ENCODE measurements at places on chromosomes 3 and 15.
A peak's percentile ranks its signal among the peaks of the same experiment; 100 is the strongest.

- no peak for DNase-seq
These were observed 57.7 kb downstream of the IGF2BP2 start for GRCh38 chr3:185767002-185767688.

DNA sequence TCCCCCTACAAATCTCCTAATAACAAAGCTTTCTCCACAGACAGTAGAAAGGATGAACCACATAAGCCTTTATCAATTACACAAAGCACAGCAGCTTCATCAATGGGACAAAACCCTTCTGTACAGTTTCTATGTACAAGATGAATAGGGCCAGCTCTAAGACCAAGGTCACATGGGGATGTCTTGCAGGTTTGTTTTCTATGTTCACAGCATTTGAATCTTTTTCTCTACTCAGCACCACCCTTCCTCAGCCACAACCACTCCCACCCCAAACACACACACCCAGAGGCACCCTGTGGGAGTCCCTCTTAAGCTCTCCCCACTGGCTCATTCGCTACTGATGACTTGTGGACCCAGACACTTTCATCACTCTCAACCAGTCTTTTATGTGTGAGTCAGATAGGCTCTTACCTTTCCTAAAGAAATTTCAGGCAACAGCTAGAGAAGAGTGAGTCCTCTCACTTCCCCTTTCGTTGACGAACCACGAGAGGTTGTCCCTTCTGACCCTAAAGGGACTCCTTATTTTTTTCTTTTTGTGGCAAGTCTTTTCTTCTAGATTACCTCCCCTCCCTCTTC, 57.9 kb downstream of the ARHGAP31 start:
- no peak for DNase-seq

- DNase-seq: no peak
These were observed 116.3 kb downstream of the MEX3B start for GRCh38 chr15:81929557-81929956.

GRCh38 chr3:190258634-190259033, 63.6 kb downstream of the CLDN1 start:
- DNase-seq: peak; percentile 66

GRCh38 chr3:150761831-150762661, 923 bp downstream of the SIAH2 start:
- no peak for DNase-seq

DNA sequence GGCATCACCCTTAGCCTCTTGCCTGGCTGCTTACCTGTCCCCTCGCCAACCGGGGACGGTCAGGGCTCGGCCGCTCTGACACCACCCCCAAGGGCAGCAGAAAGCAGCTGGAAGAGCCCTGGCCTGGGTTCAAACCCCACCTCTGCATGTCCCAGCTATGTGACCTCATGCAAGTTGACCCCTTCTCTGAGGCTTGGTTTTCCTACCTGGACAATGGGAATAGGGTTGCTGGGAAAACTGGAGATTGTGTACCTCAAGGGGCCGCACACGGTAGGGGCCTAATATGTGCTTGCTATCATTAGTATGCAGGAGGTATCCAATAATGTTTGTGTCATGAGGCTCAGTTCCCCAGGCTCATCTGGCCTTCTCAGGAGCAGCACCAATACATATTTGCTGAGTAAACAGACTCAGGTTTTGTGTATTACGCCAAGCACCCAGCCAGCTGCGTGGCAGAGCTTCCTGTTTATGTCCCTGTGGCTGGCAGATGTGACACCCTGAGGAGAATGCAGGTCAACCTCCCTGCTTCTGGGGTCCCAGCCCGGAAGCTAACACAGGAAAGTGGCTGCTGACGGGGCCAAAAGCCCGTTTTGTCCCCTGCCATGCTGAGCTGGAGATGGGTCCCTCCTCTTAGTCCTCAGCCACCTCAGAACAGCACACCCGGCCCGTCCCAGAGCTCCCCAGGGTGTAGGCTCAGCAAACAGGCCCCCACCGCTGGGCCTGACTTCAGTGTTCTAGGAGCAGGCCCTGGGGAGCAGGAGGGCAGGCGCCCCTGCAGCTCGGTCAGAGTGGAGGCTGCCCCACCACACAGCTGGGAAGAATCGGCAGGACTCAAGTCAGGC, 29.7 kb downstream of the PLXND1 start:
- no peak for DNase-seq

- no peak for DNase-seq
These were observed 137.1 kb downstream of the CBLB start for GRCh38 chr3:105731686-105732085.

GRCh38 chr3:46699676-46700523, 1.3 kb upstream of the TMIE start:
- DNase-seq: no peak

DNA sequence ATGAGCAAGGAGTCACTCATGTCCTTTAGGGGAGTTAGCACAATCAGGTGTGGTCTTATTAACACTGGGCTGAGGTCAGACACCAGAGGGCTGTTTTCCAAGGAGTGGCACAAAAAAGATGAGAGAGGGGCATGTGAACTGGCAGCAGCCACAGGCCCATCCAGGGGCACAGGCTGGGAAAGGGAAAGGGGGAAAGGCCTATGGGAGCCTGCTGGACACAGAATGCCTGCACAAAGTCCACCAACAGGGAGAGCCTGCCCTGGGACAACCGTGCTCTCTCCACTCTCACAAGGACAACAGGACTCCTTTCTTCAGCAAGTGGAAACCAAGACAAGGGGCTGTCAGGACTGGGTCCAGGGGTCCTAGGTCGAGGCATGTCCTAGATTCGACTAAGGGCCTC, 109.6 kb downstream of the ADCY5 start:
- no peak for DNase-seq

DNA sequence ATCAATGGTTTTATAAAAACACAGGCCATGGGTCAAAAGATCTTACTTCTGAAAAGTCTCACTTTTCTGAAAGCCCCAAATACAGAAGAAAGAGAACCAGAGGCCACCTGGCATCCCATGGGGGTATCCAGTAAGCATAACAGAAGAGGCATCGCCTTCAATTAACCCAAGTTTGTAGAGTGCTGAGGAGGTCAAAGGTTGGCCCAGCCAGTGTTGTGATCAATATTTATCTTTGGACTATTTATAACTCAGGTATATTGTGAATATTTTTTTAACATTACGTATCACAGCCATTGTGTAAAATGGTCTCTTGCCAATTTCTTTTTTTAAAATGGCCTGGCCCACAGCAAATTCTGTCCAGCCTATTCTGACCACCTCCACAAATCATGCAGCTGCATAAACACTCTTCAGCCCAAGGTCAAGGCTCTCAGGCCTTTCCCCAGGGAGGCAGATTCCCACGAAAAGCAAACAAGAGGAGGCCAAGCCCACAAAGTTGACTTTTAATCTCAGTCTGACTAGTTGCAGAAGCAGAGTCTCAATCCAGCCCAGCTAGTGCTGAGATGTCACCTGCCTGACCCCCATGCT, 26.2 kb upstream of the SPTBN5 start:
- no peak for DNase-seq

- no peak for DNase-seq
These were observed 200.0 kb downstream of the ZNF385D start for GRCh38 chr3:21551019-21551418.

GRCh38 chr3:27193056-27193455, 176.1 kb downstream of the NEK10 start:
- DNase-seq: no peak

- DNase-seq: no peak
These were observed 162.4 kb downstream of the ADAMTSL3 start for GRCh38 chr15:83816124-83816883.

- DNase-seq: no peak
These were observed 34.8 kb downstream of the UBE2E1 start for GRCh38 chr3:23840521-23840920.

DNA sequence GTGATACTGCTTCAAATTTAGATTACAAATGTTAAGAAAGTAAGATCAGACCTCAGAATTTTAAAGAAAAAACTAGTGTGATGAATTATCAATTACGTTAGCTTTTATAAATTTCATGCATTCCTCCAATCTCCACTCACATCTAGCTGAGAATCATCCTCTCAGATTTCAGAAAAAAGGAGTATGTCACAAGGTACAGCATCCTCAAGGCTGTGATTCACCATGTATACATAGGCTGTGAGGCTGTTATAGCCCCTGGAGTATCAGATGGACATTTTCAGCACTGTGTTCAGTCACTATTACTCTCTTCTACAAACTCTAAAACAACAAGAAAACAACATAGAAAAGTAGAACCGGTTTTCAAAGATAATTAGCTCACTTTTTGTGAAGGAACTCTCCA, 214.4 kb downstream of the PCCB start:
- DNase-seq: no peak

DNA sequence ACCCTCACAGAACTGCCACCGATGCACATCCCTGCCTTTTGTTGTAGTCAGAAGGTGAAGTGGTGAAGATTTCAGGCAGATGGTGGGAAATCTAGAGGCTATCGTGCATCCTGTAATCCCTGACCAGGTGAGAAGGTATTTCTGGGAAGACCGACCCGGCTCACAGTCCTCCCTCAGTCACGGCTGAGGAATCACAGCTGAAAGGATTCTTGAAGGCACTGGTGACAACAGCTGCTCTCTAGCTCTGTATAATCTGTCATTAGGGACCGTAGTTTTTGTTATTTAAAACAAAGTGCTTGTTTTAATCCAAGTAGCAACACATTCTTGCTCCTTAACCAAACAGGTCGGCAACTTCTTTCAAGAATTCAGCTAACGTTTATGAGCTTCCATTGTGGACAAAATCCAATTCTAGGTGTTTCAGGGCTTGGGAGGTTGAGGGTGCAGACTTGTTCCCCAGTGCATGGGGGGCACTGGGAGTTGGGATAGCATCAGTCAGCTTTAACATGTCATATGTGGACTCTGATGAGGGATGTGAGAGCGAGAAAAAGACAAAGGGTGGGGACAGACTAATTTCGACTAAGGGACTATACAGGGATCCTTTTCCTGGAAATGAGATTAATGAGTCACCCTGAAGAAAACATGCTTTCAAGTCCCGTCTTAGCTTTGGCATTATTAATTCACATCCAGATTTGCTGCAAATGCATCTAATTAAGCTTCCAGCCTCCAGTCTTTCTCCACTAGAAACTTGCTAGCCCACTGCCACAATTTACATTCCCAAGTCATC, 141.0 kb upstream of the RASGRP1 start:
- DNase-seq: no peak

GRCh38 chr3:73766599-73767381, 142.0 kb upstream of the PDZRN3 start:
- DNase-seq: peak; percentile 80

GRCh38 chr3:116863822-116864589, 154.4 kb downstream of the TUSC7 start:
- peak; percentile 32 for DNase-seq

GRCh38 chr3:13827699-13828098, 52.2 kb downstream of the WNT7A start:
- no peak for DNase-seq

DNA sequence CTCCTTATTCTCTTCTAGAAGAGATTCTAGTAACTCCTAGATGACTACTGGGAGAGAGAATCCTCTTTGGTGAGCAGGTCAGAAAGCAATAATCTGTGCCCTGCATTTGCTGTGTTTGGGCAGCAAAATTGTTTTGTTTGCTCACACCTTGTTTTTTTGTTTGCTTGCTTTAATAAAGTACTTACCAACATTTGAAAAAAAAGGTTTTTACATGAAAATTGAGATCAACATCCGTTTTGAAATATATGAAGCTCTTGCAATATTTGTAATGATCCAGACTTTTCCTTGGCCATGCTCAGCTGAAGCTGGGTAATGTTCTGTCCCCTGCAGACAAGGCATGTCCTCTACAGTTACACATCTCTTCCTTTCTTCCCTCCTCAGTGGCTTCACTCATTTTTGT, 62.2 kb downstream of the DIPK2A start:
- DNase-seq: no peak

GRCh38 chr3:98914210-98915080, 12.9 kb upstream of the DCBLD2 start:
- no peak for DNase-seq

DNA sequence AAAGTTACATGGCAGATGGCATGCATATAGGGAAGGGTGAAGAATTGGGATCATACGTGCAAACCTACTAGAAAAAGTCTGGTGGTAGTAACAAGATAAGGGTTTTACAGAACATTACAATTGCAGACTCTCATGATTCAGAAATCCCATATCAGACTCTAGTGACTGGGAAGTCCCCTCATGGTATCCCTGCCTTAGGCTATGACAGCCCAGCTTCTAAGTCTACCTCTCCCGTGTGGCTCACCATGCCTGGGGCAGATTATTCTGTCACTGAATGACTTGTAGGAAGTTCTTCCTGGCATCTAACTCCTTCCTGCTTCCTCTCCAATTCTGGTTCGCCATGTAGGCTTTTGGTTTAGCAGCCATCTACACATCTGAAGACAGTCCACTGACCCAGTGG, 5.7 kb upstream of the SLC6A11 start:
- DNase-seq: no peak

DNA sequence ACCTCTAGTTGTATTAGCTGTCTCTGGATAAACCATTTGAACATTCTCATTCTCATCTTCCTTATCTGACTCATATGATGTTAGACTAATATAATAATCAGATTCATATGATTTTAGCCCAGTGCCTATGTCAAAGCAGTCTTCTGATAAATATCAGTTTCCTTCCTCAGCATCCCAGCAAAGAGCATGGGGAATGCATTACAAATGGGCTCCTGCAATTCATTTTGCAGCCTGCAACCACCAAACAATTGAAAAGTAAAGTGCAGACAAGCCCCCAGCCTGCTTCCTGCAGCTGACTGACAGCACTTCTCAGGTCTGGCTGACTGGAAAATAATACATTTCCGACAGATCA, 78.2 kb upstream of the STAC start:
- DNase-seq: no peak

- DNase-seq: no peak
These were observed 4.5 kb downstream of the THBS1 start for GRCh38 chr15:39585389-39585841.

DNA sequence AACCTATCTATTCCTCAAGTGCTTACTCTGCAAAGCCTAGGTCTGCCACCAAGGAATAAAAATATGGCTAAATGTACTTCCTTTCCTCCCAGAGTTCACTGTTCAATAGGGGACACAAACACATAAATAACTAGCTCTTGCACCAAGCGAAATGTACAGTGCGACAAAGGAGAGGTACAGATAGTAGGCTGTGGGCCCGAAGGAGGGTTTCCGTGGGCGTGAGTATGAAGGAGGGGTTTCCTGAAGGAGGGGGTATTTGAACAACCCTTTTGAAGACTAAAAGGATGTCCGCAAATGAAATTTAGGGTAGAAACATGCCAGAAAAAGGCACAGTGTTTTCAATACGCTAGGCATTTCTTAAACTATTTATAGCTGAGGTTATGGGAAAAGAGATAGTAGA, 207.9 kb downstream of the LPP start:
- DNase-seq: no peak

DNA sequence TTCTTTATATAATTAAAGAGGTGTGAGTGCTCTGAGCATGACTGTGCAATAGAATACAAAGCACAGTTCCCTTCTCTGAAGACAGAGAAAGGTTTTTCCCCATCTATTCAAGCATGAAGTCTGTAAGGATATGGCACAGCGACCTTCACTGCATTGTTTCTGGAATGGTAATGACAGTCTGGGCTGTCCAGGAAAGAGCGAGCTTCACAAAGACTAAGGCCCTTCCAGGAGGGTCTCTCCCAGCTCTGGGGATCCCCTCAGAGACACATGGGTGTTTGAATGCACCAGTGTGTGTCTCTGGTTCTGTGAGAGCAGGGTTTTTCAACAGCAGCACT, 179.9 kb upstream of the NR2E3 start:
- DNase-seq: no peak

- no peak for DNase-seq
These were observed 58.6 kb downstream of the FLNB start for GRCh38 chr3:58066842-58067241.

GRCh38 chr15:73265536-73266153, 103.1 kb downstream of the HCN4 start:
- peak; percentile 20 for DNase-seq

GRCh38 chr3:34073961-34074360, 275.5 kb downstream of the PDCD6IP start:
- no peak for DNase-seq
